AG09319 (cell line): ENCODE measurements at places on chromosomes 16 and 17.

DNA sequence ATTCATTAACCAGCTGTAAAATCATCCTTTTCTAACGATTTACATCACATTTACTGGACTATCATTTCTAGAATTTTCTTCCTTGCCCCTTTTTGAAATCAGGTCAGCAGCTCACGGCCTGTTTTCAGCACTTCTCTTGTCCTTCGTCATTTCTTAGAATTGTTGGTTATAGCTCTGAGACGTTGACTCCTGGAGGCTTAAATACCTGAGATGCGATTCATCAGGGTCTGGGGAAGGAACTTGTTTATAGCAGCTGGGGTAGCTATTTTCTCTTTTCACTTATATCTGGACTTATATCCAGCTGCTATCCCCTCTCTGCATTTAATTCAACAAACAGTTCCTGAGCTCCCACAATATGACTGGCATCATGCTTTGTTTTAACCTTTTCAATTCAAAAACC, 338.7 kb upstream of the TNRC6C start:
- no peak for DNase-seq

- DNase-seq = no peak
Observed at GRCh38 chr16:50666658-50667496, 14.2 kb downstream of the SNX20 start.

GRCh38 chr16:72410492-72410891, 238.5 kb upstream of the PMFBP1 start:
- no peak for DNase-seq

GRCh38 chr17:38415250-38416194, 12.7 kb upstream of the ARHGAP23 start:
- peak; percentile 54 for DNase-seq

DNA sequence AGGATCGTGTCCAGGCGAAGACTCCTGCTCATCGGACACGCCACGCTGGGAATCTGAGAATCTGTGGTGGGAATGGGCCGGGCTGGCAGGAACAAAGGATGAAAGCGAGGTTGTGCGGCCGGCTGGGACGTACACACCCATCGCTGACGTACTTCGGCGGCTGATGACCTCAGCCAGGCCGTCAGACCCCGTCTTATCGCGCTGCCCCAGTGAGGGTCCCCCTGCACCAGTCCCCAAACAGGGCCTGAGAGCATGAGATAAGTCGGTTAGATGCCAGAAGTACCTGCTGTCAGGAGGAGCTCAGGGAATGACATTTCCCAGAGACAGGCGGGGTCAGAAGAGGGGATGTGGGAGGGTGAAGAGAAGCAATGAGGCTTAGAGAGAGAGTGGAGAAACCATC, 16.0 kb upstream of the SP6 start:
- DNase-seq = no peak

DNA sequence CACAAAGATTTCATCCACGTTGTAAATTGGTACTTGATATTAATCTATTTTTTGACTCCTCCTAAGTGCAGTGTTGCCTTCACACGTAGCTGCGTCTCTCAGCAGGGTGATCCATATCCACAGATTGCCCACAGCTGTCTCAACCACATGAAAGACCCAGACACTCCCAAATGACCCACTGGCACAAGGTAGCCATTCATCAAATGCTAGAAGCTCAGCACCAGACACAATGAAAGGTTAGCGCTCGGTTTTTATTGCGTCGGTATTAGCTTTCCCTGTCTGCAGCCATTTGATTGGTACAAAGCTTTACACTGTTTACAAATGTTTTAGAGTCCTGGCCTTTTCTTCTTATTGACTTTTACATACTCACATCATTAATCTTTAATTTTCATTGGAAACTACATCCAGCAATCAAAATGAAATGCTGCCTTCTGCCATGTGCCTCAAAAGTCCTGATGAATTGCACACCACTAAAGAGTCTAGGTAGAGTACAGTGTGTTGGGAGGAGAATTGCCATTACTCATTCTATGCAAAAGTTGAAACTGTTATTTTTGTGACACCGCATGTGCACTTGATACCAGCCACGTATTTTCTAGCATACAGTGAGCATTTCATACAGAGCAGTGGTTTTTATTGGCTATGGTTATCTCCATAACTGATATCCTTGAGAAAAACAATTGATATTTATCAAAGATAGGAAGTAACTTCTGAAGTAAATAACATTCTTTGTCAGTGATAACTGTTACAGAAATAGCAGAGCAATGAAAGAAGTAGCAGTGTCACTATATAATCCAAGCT, 127.3 kb upstream of the NUDT7 start:
- DNase-seq = no peak

- peak; percentile 3 for DNase-seq
Observed at GRCh38 chr17:49926886-49927285, 42.1 kb upstream of the DLX4 start.

GRCh38 chr16:22220714-22221113, 14.6 kb downstream of the EEF2K start:
- DNase-seq = no peak

DNA sequence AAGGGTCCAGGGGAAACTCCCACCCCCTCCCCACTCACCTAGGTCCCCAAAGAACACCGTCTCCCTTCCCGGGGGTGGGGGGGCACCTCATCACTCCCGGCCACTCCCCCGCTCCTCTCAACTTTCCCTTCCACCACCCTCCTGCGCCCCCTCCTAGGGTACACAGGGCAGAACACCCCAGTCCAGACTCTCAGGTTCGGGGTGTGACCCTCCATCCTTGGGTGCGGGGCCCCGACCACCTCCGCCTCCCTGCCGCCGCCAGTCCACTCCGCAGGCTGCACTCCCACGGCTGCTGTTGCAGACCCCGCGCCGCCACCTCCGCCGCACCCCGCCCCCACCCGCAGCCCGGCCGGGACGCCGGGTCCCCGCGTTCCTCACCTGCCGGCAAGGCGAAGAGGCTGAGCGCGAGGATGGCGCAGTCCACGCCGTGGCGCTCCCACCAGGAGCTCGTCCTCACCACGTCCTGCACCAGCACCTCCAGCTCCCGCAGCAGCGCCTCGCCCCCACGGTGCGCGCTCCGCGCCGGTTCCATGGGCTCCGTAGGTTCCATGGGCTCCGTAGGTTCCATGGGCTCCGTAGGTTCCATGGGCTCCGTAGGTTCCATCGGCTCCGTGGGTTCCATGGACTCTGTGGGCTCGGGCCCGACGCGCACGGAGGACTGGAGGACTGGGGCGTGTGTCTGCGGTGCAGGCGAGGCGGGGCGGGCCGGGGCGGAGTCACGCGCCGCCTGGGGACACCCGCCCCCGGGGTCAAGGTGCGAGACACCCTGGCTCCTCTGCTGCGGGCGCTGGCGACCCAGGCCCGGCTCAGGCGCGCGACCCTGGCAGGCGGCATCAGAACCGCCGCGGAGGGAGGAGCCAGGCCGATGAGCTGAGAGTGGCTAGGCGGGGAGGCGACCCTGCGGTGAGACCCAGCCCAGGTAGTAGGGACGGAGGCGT, at the start of gene FADS6:
Gene FADS6 (minus strand): TSS at position 660 of the 938 bp plus-strand sequence. CDS start 38 bp downstream, at position 622.
- DNase-seq = no peak

GRCh38 chr16:58541711-58542110, 26.4 kb downstream of the SETD6 start:
- DNase-seq = no peak

GRCh38 chr16:27511657-27512448, 37.9 kb downstream of the GTF3C1 start:
- DNase-seq = no peak

- DNase-seq = peak; percentile 38
Observed at GRCh38 chr16:11909653-11910545, 5.9 kb downstream of the GSPT1 start.

DNA sequence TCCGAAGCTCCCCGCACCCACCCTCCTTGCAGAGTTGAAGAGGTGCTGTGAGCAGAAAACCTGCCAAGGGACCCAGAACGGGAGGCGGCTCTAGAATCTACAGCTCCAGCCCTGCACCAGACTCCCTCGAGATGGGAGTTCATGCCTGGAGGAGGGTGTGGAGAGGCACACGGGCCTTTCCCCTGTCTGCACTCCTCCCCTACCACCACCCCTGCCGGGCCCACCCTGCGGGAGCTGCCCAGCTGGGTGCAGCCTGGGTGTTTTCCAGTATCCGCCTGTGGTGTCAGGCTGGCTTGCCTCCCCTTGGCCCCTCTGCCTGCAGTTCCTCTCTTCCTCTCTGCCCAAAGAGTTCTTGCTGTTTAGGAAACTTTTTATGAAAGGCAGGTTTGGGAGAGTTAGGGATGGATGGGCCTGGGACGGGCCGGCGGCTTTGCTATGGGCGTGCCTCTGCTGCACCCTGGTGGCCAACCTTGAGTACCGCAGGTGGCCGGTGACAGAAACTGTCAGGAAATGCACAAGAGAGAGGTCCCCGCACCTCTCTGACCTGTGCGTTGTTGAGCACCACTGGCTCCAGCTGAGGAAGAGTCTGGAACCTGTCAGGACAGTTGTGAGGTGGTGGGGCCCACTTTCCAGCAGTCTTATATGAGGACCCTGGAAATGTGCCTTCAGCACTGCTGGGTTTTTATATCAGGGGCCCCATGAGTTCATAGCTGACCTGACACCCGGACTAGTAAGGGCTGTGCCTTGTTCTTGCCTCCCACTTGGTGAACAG, 354.1 kb downstream of the SEC14L1 start:
- DNase-seq = no peak

DNA sequence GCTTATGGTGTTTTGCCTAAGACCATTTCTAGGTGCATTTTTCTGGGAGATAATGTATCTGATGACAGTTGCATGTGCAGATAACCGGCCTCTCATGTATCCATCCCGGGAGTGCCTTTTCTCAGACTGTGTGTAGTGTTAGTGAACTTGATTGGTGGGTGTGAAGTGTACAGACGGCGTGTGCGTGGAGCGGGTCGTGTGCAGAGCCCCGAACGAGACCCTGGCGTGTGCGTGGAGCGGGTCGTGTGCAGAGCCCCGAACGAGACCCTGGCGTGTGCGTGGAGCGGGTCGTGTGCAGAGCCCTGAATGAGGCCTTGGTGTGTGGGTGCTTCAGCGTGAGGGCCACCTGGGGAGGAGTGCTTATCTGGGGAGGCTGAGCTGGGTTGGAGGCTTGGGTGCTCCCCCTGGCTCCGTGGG, 28.9 kb upstream of the ZNF750 start:
- DNase-seq = no peak

- DNase-seq = no peak
Observed at GRCh38 chr16:19935694-19936093, 51.0 kb upstream of the GPRC5B start.
